Stimulated activated CD8-positive, alpha-beta memory T cell treated with anti-CD3 and anti-CD28 coated beads, Interleukin-4, amount 100 ng/mL, for 1 hour (primary cell): ENCODE measurements at places on chromosomes 12 and 14.

GRCh38 chr12:114512351-114512750, 106.4 kb upstream of the TBX5 start:
- DNase-seq: no peak

GRCh38 chr12:105865886-105866285, 272.9 kb downstream of the NUAK1 start:
- no peak for DNase-seq

DNA sequence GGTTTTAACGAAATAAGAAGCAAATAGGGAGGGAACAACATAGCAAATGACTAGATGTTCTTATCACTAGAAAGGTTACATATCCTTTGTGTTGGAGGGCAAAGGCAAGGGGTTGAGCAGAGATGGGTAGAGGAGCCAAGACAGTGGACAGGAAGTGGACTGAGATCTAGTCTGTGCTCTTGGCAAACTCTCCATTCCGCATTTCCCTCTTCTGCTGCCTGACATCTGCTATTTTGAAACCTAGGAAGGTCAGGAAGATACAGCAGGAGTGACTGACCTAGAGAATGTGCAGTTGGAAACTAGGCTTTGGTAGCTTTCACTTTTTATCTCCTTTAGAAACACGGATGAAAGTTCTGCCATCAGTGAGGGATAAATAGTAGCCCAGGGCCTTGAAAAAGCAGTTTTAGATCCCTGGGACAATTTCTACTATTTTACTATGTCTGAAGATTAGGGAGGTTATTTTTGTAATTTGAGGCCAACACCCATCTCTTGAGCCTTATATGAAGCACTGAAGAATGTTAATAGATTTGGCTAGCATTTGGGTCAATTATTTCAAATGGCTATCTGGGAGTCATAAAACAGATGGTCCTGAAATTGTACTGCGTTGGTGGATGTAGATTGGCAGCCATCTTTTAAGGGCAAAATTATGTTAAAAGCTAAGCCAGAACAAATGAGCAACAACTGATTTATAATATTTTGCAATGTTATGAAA, 410.3 kb downstream of the PCNX1 start:
- DNase-seq: no peak

- no peak for DNase-seq
Observed at GRCh38 chr14:92122351-92122677, 545 bp downstream of the CPSF2 start.

- DNase-seq: no peak
Observed at GRCh38 chr14:21275261-21275858, 4.5 kb upstream of the RPGRIP1 start.

- DNase-seq: no peak
Observed at GRCh38 chr14:90274019-90274418, 17.7 kb downstream of the PSMC1 start.

DNA sequence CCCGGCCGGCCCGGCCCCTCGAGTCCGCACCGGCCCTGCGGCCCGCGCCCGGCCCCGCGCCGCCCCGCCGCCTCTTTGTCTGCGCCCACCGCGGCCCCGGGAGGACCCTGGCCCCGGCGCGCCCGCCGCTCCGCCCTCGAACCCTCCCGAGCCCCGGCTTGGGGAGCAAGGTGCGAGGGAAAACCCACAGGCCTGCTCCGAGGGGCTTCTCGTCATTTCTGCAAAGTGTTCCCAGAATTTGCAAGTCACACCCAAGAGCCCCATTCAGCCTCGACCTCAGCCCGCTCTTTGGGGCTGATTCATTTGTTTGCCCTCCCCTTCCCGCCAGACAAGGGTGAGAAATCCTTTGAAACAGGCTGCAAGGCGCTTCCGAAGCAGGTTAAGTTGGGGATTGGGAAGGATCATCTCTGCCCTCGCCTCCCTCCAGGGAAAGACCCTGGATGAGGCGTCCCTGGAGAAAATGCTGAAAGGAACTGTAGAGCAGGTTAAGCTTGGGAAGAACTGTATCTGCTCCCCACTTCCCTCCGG, 325 bp upstream of the CLIP1 start:
- DNase-seq: no peak

DNA sequence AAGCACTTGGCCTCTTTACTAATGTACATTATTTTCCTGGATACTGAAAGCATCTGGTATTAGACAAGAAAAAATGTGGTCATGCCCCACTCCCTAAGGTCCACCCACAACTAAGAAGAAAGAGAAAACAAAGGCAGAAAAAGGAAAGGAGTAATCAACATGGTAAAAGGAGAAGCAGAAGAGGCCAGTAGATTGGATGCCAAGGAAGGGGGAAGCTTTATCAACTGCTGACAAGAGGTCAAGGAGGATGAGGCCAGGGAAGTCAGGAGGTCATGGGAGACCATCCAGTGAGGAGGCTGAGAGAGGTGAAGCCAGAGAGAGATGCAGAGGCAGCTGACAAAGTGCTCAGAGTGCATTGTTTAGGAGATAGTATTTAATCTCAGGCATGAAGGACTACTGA, 383.5 kb downstream of the ZFP36L1 start:
- DNase-seq: no peak

GRCh38 chr12:82184844-82185243, 173.3 kb downstream of the CCDC59 start:
- DNase-seq: no peak

- no peak for DNase-seq
Observed at GRCh38 chr14:66398437-66398836, 87.7 kb upstream of the CCDC196 start.

DNA sequence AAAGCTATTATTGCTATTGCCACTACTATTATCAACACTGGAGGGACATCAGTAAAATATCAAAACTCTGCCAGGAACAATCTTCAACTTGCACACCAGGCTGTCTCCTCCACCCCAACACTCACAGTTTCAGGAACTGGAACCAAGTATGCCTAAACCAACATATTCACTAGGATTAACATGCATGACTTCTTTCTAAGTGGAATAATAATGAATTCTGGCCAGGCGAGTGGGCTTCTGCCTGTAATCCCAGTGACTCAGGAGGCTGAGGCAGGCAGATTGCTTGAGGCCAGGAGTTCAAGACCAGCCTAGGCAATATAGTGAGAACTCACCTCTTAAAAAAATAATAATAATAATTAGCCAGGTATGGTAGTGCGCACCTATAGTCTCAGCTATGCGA, 58.1 kb downstream of the TBX5 start:
- DNase-seq: no peak

- DNase-seq: no peak
Observed at GRCh38 chr12:95074766-95075165, 1.3 kb upstream of the NR2C1 start.

DNA sequence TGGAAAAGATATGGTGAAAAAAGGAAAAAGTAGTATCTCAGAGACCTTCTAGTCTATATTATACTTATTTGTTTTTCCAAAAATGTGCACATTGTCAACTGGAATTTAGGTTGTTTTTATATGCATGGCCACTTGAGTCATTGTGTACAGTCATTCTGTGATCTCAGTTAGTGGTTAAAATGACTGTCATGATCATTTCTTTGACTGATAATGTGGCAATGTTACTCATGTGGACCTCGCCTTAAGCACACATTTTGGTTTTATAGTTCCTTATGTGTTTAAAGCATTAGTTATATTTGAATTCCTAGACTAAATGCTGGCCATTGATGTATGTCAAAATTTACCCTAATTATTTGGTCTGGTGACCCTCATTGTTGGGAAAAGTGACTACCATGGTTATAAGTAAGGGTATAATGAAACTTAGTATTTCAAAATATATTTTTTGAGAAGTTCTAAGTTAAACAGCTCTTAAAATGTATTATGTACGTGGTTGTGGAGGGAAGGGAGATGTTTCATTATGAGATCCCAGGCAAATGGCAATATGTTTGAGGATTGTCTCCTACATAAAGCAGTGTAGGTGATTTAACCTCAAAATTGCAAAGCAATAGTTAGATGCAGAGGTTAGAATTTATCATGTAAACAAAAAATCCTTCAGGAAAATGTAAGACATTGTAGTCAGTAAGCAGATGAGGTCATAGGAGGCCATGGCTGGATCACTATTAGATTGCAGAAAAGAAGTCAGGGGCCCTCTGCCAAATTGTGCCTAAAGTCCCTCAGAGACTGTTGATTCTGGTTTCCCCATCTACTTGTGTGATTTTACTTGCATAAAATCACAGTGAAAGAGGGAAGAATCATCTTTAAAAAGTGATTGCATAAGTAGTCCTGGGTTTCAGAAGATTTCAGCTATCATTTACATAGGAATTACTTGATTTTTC, 17.5 kb downstream of the PNMA1 start:
- DNase-seq: no peak

GRCh38 chr12:94587266-94588241, 62.8 kb downstream of the TMCC3 start:
- no peak for DNase-seq

GRCh38 chr12:90268574-90268973, 559.9 kb upstream of the ATP2B1 start:
- DNase-seq: no peak

- no peak for DNase-seq
Observed at GRCh38 chr12:104699489-104700190, 242.9 kb downstream of the CHST11 start.

- DNase-seq: no peak
Observed at GRCh38 chr14:100603341-100604120, 16.3 kb upstream of the BEGAIN start.

DNA sequence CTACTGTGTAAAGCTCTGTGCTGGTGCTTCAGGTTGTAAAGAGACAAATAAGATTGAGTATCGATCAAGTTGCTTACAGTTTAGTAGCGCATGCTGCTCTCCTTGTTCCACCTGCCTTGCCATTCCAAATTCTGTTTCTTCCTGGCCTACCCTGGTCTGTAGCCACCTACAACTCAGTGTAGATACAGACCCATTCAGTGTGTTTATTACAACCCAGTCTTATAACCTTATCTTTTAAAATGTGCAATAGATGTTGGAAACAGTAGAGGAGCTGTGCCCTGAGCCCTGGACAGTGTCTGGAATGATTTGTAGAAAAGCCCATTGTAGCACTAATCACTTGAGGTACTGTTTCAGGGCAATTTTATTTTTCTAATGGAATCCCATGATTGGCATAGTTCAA, 68.5 kb downstream of the DIP2B start:
- no peak for DNase-seq

GRCh38 chr12:92478692-92479091, 224.1 kb upstream of the PLEKHG7 start:
- DNase-seq: no peak

GRCh38 chr12:98893126-98893674, 248.1 kb downstream of the APAF1 start:
- DNase-seq: no peak

GRCh38 chr14:21267886-21268616, 1.2 kb downstream of the HNRNPC start:
- no peak for DNase-seq

GRCh38 chr12:3214526-3215365, 137.6 kb downstream of the TSPAN9 start:
- no peak for DNase-seq

- peak; percentile 59 for DNase-seq
Observed at GRCh38 chr12:125065021-125065918, at the start of gene AACS. TSS of gene AACS (plus strand) at chr12:125065435. CDS start at chr12:125065585, 150 bp downstream.

GRCh38 chr12:132614861-132615578, 3.6 kb upstream of the P2RX2 start:
- DNase-seq: peak; percentile 61

DNA sequence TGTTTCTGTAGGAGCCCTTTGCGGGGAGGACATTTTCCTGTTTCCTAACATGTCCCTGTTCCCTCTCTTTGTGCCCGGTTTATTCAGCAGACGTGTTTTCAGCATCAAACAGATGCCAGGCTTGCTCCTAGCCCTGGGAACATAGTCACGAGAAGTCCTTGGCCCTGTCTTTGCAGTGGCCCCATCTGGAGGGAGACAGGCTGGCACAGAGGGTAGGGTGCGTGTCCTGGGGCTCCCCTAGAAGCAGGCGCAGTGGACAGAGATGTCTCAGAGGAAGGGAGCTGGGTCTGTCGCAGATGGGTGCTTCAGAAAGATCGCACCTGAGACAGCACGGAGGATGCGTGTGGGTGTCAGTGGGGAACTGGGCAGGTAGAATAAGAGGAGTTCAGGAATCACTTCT, 75.0 kb upstream of the DYNC1H1 start:
- DNase-seq: no peak

- no peak for DNase-seq
Observed at GRCh38 chr12:115760231-115760630, 517.3 kb downstream of the MED13L start.

DNA sequence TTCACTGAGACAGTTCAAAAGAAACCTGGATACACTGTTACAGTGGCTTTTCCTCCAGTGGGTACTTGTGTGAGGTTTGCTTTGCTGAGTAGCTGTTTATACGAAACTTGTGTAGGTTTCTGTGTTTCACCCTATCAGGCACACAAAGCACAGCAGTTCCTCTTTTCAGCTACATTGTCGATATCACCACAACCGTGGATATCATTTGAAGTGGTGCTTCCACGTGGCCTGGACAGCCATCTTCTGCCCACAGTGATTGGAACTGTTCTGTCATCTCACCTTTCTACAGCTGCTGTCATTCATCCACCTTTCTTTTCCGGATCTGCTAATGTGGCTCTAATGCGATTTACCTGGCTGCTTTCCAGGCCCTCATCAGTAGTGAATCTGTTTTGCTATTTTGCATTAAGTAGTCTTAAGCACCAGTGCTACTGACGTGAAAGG, 368.8 kb downstream of the SYT1 start:
- DNase-seq: no peak

DNA sequence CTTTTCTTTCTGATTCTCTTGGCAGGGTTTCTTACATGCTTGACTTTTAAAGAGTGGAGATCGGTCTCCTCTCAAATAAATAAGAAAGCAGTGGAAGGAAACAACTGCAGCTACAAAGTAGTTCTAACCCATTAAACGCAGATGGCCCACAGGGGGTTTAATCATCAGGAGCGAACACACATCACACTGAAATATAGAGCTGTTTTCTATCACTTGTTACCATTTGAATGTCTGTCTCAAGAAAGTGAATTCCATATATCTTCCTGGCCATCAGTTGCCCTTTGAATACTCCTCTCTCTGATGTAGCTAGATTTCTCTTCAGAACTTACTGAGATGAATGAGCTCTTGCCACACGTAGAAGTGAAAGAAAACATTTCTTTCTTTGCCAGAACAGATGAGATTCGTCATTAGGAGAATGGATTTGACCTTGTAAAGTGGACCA, 29.1 kb downstream of the ALX1 start:
- DNase-seq: no peak

- no peak for DNase-seq
Observed at GRCh38 chr12:53065975-53066931, 12.9 kb downstream of the SPRYD3 start.

- no peak for DNase-seq
Observed at GRCh38 chr14:87869619-87870583, 123.1 kb downstream of the GALC start.

GRCh38 chr12:10397296-10397695, 7.5 kb upstream of the KLRK1 start:
- no peak for DNase-seq
